Fibroblast of lung (primary cell): ENCODE measurements at places on chromosomes 12 and 14. TPM values are rescaled to one million over a fixed set of nuclear protein-coding genes. Genes with fewer than 3 reads are reported as not detected.

- no peaks in the 10 kb centered on the region for H3K27me3 ChIP-seq
- no peak overlapping the region for H3K27ac ChIP-seq
- peaks cover 1% of the 10 kb centered on the region for H3K36me3 ChIP-seq
- no peak for DNase-seq
- no peak overlapping the region for H3K4me3 ChIP-seq
Observed at GRCh38 chr12:22533155-22533554, 11.2 kb downstream of the C2CD5 start.

GRCh38 chr14:27015065-27015464 lies 417.2 kb upstream of the NOVA1 start:
- no peak overlapping the region for H3K27ac ChIP-seq
- DNase-seq = peak; percentile 1
- no peaks in the 10 kb centered on the region for H3K36me3 ChIP-seq

Gene PLD4
- under 0.01 and 0.17 TPM in 2 replicates for total RNA-seq

Gene SOS2
- 19.5 and 23.8 TPM in 2 replicates for total RNA-seq
